ENCODE measurements at places on chromosomes 13 and 19.

GRCh38 chr13:45220403-45220802, 19.6 kb upstream of the KCTD4 start:
- DNase-seq: no peak

DNA sequence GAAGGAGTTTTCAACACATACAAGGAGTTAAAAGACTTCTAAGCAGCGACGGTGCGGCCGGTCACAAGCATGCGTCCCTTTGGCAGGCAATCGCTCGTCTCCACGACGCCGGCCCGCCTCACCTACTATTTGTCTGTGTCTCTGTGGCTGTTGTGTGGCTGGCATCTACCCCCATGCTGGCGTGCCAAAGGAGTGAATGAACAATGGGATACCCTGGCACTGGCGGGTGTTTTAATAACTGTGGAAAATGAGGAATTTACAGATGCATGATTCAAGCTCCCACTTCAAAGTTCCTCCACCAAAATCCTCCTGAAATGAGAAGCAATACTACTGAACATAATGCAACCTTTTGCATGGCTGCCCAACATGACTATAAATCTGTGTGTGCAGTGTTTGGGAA, 176.6 kb downstream of the KLF5 start:
- no peak for DNase-seq

GRCh38 chr19:18629166-18630088, 7.4 kb upstream of the KLHL26 start:
- DNase-seq: no peak

- DNase-seq: no peak
These were observed 29.5 kb upstream of the SACS start for GRCh38 chr13:23462815-23463559.

DNA sequence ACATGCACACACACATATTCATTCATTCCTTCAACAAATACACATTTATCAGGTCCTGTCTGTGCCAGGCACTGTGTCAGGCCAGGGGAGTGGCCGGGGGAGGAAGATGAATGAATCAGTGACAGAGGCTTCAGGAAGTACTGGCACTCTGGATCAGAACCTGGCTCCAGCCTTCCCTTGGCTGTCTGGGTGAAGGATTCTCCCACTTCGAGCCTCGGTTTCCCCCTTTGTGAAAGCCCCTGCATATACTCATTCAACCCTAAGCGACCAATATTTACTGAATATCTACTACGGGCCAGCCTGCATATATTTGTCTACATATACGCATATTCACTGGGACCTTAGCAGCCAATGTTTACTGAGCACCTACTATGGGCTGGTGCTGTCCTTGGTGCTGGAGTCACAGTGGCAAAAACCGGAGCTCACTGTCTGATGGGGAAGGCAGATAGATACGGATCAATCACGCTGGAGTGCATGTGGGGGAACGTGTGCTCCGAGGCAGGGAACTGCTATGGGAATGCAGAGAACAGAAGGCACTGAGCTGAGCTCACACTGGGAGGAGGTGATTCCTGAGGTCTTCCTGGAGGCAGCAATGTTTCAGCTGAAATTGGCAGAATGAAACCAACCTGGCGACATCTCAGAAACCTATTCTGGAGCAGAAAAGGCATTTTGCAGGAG, 636 bp upstream of the ZNF579 start:
- no peak for DNase-seq

- DNase-seq: no peak
These were observed 24.9 kb downstream of the SMIM24 start for GRCh38 chr19:3455393-3455955.

GRCh38 chr19:8097681-8098567, 45.4 kb downstream of the CCL25 start:
- no peak for DNase-seq

- no peak for DNase-seq
These were observed 175.2 kb downstream of the PAN3 start for GRCh38 chr13:28313579-28313978.

DNA sequence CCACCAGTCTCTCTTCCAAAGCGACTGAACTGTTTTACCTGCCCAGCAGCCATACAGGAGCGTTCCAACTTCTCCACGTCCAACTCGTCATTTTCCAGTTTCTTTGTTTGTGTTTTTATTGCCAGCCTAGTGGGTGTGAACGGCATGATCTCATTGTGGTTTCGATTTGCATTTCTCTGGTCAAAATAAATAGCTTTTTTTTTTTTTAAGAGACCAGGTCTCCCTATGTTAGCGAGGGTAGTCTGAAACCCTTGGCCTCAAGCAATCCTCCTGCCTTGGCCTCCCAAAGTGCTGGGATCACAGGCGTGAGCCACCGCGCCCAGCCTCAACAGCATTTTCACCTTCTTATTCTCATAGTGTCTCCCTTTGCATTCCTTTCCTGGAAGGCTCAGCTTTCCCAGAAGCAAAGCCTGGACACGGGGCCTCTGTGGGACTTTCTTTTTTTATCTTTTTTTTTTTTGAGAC, 4.2 kb upstream of the JSRP1 start:
- DNase-seq: no peak

DNA sequence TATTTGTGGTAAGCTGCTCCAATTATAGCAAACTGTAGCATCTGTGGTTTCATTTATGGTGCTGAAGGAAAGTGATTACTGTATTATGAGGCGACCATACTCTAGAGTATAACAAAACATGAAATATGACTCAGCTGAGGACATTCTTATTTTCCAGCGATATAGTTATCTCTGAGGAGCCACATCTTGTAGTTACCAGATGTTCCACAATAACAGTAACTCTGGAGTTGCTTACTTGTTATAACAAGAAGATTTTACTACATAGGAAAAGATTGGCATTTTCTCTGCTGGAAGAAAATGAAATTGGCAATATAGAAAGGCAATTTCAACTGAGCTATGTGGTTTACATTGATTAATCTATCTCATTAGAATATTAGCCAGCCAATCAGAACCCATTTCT, 1634.2 kb downstream of the PCDH9 start:
- no peak for DNase-seq

- DNase-seq: no peak
These were observed 1127.3 kb downstream of the PCDH9 start for GRCh38 chr13:66102864-66103263.

DNA sequence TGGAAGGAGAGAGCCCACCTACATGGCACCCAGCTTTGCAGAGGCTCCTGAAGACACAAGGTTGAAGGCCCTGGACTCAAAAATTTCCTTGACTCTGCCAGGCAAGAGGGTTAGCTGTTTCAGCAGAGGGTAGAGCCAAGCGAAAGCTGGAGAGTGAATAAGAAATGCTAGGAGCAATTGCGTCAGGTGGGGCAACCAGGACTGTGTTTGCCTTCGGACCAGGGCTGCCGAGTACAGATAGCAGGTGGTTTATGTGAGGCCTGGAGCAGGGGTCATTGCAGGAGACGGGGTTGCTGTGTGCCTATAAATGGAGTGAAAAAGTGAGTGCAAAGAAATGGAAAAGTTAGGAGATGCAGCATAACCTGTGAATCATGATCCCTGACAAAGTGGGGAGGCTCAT, 59.1 kb downstream of the IRS2 start:
- DNase-seq: no peak

GRCh38 chr13:70623239-70623638, 515.0 kb upstream of the KLHL1 start:
- DNase-seq: no peak

DNA sequence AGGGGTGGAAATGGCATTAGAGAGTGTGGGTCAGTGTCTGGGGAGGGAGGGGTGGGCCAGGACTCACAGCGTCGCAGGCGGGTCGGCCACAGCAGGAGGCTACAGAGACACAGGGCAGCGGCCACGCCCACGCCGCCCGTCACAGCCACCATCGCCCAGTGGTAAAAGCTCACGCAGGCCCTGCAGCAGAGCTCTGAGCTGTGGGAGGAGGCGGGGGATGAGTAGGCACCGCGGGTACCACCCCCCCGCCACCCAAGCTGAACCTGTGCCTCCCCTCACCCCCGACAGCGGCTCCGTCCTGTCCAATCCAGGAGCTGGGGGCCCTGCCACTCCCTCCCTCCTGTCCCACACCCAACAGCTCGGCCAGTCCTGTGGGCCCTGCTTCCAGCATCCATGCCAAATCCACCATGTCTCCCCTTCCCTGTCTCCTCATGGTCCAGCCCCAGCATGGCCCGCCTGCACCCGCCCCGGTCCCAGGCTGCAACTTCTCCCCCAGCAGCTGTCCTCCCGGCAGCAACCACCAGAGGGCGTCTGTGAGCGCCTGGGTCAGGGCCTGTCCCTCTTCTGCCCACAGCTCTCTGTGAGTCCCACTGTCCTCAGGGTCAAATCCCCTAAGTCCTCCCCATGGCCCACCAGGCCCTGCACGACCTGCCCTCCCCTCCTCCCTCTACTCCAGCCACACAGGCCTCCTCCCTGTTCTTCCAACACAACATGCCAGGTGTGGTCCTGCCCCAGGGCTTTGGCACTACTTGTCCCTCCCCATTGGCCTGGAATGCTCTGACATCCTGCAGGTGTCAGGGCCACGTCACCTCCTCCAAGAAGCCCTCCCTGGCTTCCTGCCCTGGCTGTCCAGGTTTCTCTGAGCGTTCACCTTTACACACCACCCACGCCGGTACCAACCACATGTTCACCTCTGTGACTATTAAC, 6.0 kb downstream of the TEKTIP1 start:
- no peak for DNase-seq

Data from fibroblast of skin of left biceps (primary cell).